Activated gamma-delta T cell treated with anti-CD3 and anti-CD28 coated beads, Interleukin-2, amount 50 U/mL, for 16 hours (primary cell): ENCODE measurements at places on chromosomes 3 and 15.

DNA sequence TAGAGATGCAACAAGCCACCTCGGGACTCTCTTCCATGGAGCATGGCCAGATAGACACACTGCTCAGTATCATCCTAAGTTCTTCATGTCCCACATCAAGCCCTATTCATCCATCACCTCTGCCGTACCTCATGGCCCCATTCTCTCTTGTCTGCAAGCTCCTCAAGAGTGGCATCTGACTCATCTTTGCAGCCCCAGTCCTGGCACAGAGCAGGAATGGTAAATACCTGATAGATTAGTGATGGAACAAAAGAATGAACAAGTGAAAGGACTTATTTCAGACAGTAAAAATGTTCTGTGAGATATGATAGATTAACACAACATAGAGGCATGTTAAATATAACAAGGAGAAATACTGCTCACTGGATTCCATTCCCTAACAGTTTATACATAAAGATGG, 176.4 kb downstream of the ISL2 start:
- DNase-seq = no peak

DNA sequence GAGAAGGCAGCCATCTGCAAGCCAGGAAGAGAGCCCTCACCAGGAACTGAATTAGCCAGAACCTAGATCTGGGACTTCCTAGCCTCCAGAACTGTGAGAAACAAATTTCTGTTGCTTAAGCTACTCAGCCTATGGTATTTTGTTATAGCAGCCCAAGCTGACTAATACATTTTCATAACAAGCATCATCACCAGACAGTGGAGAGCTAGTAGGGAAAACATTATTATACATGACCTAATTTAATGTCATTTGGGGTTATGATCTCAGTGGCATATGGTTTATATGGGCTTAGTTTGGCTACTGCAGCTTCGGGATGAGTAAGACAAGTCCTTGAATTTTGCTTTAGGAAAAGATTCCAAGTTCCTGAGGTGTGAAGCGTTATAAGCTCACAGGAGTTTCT, 35.6 kb downstream of the LNP1 start:
- no peak for DNase-seq

- peak; percentile 43 for DNase-seq
These were observed 585 bp downstream of the CSK start for GRCh38 chr15:74782259-74783071.

DNA sequence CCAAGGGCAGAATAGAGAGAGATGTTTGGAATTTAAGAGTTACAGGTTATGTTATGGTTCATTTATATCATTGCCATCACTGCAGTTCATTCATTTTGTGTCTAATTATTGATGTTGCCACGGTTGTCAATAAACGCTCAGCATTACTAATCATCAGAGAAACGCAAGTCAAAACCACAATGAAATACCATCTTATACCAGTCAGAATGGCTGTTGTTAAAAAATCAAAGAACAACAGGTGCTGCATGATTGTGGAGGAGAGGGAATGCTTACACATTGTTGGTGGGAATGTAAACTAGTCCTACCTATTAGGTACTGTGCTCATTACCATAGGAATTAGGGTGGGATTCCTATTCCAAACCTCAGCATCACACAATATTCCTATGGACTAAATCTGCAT, 350.5 kb downstream of the TIGIT start:
- no peak for DNase-seq

- DNase-seq = no peak
These were observed 90.5 kb downstream of the AQP9 start for GRCh38 chr15:58228718-58229117.

GRCh38 chr15:63595065-63595464, 2.1 kb upstream of the FBXL22 start:
- DNase-seq = no peak

DNA sequence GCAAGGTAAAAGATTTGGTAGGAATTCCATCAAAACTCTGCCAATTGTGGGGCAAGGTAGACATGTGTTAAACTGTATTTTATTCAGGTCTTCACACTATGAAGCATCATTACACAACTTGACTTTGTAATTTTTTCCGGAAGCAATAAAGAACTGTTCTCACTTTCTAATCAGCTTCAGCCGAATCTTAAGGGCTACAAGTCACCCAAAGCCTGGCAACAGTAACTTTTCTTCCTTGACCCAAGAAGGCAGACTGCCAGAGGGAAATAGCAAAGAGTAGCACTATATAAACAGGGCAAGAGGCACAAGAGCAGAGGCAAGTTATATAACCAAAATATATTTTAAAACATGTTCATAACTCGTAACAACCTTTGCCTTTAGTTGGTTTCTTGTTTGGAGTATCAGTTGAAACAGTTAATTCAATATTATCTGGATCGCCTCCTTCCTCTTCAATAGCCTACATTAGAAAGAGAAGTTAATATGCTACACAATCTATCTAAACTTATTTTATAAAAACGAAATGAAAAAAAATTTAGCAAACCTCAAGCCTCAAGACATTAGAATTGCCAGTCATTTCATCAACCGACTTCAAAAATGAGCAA, 1.4 kb downstream of the SLTM start:
- no peak for DNase-seq
